Activated CD8-positive, alpha-beta memory T cell treated with anti-CD3 and anti-CD28 coated beads for 4 hours (primary cell): ENCODE measurements at places on chromosomes 12 and 14.

- no peak for DNase-seq
Measured at GRCh38 chr12:17381211-17381610, 708.8 kb downstream of the RERGL start.

DNA sequence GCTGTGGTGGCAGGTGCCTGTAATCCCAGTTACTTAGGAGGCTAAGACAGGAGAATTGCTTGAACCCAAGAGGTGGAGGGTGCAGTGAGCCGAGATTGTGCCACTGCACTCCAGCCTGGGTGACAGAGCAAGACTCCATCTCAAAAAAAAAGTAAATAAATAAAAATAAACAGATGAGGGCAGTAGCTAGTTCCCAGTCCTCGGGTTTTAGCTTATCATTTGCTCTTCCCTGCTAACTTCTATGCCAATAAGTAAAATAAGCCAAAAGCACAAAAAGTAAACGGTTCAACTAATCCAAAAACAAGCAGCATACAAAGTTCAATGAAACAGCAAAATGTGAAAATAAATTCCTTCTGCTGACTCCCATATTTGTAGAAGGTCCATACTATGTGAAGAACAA lies 133.0 kb upstream of the TMCC3 start:
- DNase-seq: no peak

GRCh38 chr14:23310546-23310945 lies 3.9 kb downstream of the BCL2L2 start:
- no peak for DNase-seq

DNA sequence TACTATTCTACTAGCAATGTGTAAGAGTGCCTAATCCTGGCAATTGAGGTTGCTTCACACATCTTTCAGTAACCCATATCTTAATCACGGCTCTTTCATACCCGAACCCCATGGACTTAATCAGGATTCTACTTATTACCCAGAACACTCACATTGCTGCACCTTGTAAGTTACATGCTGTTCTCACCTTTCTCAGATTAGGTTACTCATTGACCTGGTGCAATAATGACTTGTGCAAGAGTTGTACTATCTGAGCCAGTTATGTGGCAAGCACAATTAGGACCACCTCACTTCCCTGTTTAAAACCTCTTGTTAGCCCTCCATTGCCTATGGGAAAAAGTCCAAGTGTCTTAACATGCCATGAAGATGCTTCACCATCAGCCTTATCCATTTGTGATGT lies 306.7 kb upstream of the E2F7 start:
- no peak for DNase-seq

DNA sequence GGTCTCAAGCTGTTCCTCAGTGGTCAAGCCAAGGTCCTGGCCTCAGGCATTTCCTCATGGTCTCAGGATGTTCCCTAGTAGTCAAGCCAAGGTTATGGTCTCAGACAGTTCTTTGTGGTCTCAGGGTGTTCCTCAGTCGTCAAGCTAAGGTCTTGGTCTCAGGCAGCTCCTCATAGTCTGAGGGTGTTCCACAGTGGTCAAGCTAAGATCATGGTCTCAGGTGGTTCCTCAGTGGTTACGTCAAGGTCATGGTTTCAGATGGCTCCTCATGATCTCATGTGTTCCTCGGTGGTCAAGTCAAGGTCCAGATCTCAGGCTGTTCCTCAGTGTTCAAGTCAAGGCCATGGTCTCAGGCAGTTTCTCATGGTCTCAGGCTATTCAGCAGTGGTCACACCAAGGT lies 540.1 kb downstream of the VRK1 start:
- no peak for DNase-seq

GRCh38 chr12:38977132-38977531 lies 71.7 kb upstream of the CPNE8 start:
- no peak for DNase-seq

DNA sequence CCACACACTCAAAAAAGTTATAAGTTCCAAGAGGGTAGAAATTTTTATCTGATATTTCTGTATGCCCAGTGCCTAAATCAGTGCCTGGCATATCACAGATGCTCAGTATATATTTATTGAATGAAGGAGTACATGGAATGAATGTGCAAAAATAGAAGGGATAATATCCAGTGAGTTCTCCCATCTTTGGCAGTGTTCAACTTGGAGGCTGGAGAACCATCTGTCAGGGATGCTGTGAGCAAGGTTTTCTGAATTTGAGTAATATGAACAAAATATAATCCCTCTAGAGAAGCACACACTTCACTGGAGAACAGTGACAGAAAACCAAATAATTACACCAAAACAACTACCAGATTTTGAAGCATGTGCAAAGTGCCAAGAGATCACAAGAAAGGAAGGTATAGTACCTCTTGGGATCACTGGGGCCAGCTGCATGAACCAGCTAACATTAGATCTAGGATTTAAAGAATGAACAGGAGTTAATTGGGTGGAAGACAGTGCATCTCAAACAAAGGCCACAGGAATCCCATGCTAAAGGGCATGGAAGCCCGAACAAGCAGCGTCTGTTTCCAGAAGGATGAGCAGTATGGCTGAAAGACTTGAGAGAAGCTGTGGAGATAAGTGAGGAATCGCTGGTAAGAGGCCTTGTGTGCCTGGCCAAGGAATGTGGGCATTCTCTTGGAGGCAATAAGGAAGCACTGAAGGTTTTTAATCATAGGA lies 11.5 kb downstream of the SLC8A3 start:
- DNase-seq: no peak

- DNase-seq: no peak
Measured at GRCh38 chr12:109449845-109450532, 27.1 kb downstream of the KCTD10 start.
